Calu3 (cell line): ENCODE measurements at places on chromosomes 2 and 18.

DNA sequence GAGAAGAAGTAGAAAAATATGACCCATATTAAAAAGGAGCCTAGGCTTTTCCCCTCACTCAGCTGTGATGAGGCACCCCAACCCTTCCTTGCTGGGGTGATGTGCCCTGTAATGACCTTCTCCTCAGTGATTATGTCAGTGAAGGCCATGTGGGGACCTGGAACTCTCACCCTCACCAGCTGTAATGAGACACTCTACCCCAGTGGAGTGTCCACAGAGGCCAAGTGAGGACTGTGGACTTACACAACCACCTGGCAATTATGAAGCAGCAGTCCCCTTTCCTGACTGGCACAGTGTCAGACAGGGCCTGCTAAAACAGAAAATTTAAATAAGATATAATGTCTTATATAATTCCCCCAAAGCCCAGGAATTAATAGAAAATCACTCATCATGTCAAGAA, 54.2 kb downstream of the SEMA4F start:
- no peak for DNase-seq

DNA sequence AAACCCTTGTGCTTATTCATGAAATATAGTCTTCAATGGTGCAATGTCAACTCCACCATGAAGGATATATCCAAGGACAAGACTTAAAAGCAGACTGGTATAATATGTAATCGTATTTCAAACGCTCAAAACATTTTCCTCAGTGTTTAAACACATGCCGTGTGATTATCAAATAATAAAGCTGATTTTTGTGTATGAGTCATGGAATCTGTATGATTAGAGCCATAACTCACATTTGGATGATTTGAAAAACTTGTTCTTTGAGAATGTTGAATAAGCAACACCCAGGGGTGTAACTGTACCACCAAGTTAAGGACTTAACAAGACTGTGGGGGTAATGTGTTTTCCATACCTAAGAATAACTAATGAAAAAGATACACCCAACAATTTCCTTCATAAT, 215.3 kb downstream of the STK39 start:
- no peak for DNase-seq

DNA sequence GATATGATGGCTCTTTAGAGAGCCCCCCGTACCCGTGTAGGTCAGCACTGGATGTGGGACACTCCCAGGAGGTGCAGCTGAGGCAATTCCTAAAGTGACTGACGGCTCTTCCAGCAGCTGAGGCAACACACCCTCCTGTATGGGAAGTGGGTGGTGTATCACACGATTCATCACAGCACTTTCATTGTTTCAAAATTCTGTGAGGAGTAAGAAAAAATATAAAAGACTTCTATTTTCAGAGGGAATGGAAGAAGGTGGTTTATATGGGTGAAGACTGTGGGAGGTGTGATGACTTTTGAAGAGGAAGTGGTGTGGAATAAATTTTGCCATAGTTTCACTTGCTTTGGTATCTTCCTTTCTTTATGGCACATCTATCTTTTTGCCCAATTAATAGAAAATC, 22.3 kb downstream of the QPCT start:
- DNase-seq, result no peak

GRCh38 chr18:8847900-8848299, 142.5 kb downstream of the MTCL1 start:
- DNase-seq, result no peak

DNA sequence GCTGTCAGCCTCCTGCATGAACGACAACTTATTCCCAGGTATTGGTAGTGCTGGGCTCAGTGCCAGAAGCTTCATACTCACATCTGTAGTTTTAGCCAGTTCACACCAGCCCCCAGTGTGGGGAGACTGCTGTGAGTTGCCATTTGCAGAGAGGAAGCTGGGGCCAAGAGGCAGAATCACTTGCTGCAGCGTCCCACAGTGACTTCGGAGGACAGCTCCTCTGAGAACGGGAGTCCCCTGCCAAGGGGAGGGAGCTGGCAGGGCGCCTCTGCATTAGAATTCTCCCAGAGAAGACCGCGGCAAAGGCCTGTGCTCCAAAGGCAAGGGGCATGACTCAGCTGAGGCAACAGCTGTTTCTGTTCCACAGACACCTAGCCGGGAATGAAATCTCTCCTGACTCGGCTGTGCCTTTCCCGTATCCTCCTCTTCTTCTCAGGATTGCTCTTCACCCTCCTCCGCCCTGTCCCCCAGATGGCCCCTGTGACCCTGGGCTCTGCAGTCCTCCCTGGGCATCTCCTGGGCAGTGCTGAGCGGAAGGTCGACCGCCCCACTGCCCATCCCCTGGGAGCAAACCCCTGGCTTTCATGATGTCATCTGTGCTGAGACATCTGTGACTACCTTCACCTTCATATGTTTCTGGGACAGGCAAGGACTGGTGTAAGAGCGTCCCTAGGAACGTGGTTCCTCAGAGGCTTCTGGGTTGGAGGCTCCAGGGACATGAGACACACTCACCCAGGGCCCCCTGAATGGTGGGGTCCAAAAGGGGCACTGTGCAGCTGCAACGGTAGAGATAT, 18.0 kb downstream of the MAL start:
- DNase-seq, result no peak

GRCh38 chr2:211187602-211188001, 631.2 kb downstream of the CPS1 start:
- DNase-seq, result no peak

DNA sequence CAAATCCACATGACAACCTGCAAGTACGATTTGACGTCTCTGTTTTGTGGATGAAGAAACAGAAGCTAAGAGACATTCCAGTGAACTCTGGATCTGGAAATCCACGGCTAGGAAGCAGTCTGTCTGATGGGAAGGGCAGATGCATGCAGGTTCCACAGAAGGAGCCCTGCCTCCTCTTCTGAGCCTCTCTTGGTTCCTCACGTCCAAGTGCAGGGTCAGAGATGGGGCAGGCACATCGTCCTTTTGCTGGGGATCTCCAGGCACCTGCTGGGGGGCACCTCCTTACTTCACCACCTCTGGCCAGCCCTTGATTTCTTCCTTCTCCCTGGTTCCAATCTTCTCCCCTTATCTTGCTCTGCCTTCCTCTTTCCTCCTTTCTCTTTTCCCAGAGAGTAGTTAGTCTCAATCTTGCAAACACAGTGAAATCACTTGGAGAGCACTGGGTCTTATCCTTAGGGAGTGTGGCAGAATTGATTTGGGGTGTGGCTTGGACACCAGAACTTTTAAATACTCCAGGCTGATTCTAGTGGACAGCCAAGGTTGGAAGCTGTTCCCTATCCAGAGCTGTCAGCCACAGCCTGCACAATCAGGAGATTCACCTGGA, 137.8 kb downstream of the BCL2 start:
- no peak for DNase-seq

GRCh38 chr2:23712756-23713151, 214.2 kb downstream of the ATAD2B start:
- DNase-seq, result no peak

DNA sequence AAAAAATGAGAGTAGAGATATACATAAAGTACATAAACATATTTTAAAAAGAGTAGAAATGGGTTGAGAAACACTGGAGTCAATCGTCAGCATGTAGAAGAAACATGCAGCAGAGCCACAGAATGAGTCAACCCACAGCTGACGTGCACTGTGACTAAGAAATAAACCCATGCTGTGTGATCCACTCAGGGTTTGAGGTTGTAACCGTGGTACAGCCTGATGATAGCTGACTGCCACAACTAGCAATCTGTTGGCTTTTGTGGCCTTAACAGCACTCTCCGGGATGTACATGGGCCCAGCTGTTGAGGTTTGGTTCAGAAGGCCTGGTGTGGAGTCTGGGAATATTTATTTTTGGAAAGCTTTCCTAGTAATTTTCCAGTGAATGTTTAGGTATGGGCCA, 554.4 kb upstream of the MEX3C start:
- DNase-seq, result no peak

DNA sequence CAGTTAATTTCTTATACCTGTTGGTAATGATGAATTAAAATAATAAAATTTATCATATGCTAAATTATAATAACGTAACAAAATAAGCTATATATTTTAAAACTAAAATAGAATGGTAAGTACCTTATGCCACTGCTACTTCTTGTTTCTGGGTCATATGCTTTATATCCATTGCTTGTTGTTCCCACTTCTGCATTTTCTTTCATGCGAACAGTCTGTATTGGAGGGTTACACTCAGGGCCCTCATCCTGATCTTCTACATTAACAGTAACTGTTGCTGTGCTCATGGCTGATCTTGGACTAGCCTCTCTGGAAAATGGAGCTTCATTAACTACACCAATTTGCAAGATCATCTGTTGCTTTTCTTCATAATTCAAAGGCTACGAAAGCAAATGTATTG, 22.2 kb downstream of the DSC2 start:
- DNase-seq, result no peak

GRCh38 chr2:112151701-112152440, 13.7 kb downstream of the FBLN7 start:
- no peak for DNase-seq

DNA sequence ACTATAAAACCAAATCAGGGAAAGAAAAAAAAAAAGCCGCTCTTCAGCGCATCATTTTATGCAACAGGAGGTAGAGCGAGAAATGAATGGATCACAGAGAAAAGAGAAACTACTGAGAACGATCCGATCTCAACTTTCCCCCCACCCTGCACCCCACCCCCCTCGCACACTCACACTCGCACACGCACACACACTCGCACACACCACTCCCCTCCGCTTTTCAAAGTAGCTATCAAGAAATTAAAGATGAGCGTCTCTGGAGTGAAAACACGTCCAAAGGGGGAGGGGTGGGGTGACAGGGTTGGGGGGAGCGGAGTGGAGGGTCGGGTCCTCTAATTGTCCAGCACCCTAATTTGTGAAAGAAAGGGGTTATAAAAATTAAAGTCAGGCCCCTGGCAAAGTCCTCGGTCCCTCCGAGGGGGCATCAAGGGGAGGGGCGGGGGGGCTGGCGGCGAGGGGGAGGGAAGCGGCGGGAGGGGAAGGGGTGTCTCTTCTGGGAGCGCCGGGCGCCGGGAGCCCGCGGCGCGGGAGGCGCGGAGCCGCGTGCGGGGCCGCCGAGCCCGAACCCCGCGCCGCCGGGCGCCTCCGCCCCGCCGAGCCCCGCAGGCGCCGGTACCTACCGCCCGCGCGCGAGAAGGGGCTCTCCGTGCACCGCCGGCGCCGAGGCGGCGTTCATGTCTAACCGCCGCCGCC, 428 bp downstream of the TCF4 start:
- DNase-seq, result no peak
